ENCODE measurements at places on chromosomes 7 and 10.

- DNase-seq: peak; percentile 75
Measured at GRCh38 chr10:122981066-122981464, 864 bp downstream of the PSTK start.

DNA sequence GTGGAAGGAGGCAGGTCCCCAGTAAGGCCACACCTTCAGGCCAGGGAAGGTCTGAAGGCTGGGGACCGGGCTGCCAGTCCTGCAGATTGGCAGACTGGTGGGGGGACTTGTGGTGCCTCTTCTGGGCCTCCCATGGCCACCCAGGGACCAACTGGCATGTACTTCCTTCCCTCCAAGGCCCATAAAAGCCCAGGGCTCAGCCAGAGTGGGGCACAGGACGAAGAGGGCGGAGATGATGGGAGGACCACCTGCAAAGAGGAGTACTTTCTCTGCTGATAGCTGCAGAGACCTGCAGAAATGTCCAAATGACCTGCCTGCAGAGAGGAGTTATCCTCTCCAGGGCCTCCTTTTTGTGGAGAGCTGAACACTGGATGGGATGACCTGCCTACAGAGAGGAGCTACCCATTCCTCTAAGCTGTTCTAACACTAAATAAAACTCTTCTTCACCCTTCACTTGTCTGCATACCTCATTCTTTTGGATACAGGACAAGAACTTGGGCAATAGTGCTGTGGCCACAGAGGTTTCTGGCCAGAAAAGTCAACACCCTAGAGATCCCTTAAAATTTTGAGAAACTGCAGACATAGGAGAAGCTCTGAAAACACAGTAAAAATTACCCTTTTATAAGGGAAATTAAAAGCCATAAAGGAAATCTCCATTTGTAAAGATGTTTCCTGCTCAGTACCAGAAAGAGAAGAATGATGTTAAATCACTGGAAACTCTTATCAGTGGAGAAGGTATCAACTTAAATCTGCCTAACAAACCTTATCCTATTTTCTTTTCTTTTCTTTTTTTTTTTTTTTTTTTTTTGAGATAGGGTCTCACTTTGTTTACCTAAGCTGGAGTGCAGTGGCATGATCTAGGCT is 20.7 kb upstream of the PRF1 start:
- DNase-seq: no peak

- DNase-seq: no peak
Measured at GRCh38 chr10:119253433-119254174, 46.2 kb downstream of the GRK5 start.

DNA sequence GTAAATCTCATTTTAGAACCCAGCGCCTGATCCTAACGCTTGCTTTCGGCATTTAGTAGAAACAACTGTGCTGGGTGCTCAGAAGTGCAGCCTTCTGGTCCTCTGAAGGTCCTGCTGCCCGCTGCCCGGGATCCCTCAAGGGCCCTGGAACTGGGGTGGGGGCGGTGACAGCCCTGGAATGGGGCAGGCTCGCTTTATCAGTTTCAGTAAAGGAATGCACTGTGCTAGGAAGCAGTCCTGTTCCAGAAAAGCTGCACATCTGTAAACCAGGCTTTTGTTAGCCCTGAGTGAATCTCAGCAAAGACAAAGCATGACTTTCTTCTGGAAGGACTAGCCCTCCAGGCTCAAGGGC is 254.6 kb downstream of the TNS3 start:
- DNase-seq: no peak

DNA sequence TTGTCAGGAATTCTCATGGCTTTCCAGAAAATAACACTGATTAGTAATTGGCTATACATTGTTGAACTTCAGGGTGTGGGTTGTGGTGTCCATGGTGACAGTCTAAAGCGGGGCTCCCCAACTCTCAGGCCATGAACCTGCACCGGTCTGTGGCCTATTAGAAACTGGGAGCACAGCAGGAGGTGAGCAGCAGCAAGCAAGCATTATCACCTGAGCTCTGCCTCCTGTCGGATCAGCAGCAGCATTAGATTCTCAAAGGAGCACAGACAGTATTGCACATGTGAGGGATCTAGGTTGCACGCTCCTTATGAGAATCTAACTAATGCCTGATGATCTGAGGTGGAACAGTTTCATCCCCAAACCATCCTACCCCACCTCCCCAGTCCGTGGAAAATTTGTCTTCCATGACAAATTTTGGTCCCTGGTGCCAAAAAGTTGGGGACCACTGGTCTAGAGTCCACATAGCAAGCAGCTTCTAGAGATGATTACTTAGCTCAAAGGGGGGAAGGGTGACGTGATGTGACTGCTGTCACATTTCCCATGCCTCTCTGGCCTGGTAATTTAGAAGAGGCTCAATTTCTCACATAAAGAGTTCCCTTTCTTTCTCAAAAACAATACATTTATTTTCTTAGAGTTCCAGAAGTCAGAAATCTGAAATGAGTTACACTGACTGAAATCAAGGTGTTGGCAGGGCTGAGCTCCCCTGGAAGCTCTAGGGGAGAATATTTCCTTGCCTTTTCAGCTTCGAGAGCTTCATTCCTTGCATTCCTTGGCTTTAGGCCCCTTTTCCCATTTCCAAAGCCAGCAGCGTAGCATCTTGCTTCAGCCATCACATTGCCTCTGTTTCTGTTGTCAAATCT is 17.6 kb upstream of the FAM221A start:
- no peak for DNase-seq

DNA sequence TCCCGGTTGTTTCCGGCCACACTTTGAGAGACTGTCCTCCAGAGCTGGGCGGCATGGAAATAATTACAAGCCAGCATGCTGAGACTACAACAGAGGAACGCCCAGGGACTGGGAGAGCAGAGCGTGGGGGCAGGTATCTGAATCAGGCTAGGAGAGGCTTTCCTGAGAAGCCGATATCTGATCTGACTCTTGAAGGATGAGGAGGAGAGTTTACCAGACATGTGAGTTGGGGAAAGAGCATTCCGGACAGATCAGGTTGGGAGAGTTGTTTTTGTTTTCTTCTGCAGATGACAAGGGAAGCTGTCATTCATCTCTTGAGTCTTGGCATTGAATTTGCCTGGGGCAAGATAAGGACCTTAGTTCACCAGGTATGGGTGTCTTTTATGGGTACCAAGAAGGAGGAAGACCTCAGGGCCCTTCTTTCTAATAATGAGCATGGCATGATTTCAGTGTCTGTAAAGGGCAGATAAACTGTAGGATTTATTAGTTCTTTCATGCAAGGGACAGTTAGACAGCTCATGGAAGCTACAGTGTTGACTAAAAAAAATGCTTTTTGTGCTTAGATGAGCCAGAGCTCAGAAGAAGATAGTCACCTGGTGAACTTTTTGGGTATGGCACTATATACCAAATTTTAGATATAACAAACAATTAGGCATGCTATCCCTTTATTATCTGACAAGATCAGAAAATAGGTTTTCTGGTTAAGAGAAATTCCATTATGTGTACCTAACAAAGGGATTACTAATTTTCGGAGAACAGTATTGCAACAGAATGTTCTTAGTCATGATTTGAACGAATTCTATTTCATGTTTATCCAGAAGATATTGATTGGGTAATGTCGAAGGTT is 36.2 kb downstream of the WBP1L start:
- peak; percentile 56 for DNase-seq

DNA sequence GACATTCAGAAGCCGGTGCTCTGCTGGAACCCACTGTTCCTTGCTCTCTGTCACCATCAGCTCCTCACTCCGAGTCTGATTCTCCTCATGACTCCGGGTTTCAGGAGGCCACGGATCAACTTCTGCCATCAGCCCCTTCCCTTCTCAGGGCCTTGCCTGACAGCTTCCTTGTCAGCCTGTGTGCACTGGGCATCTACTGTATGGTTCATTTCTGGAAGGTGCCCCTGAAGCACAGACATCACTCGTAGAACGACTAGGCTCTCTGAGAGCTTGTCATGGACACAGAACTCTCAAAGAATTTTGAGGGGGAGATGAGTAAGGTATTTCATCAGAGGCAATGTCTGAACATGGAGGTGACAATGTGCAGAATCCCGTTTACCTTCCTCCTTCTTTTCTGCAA is 396.1 kb downstream of the TNS3 start:
- no peak for DNase-seq

DNA sequence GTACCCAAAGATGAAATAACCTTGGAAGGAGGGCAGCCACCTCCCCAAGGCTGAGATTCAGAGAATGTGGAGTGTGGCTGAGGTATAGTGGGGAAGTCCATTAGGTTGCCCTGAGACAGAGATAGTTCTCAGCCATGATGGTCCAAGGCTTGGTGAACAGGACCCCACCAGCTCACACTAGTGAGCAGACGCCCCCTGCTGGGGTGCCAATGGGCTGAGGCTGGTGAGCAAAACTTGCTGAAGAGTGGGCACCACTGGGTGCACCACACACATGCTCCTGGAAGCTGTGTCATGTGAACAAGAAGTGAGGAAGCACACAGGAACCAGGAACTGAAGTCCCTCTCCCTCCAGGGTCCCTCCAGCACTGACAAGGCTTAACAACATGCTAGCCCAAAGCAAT is 8.9 kb downstream of the FBXL13 start:
- DNase-seq: peak; percentile 83

- peak; percentile 35 for DNase-seq
Measured at GRCh38 chr7:152076324-152076821, 50.9 kb downstream of the GALNT11 start.

- DNase-seq: no peak
Measured at GRCh38 chr10:43231523-43232078, 35.3 kb downstream of the RASGEF1A start.

DNA sequence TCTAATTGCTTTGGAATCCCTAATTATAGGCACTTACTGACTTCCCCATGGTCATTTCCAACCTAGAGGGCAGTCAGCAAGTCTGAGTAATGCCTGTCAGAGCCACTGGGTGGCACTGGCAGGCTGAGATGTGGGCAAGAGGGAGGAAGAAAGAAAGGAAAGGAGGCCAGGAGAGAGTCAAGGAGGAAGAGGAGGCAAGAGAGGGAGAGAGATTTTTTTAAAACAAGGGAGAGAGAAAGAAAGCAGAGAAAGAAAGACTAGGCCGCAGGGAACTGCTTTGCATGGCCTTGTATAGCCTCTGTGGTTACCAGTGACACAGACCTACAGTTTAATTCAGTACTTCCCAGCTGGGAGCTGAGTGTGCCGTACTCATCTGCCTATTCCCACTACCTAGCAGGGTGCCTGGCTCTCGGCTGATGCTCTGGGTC is 210.4 kb upstream of the ADO start:
- DNase-seq: peak; percentile 69

DNA sequence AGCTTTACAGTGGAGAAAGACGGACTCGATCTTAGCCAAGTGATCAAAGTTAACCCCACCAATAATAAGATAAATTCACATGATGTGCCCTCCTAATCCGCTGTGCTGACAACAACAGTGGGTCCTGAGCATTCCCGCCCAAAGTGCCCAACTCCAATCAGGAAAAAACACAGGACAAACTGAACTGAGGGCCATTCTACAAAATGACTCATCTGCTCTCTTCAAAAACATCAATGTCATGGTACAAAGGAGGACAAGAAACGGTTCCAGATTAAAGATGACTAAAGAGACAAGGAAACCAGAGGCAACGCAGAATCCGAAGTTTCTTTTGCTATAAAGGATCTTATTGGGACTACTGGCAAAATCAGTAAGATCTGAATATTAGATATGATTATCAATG is 79.4 kb downstream of the CTBP2 start:
- DNase-seq: no peak

GRCh38 chr7:112080441-112080840 is 125.8 kb downstream of the DOCK4 start:
- DNase-seq: peak; percentile 34

DNA sequence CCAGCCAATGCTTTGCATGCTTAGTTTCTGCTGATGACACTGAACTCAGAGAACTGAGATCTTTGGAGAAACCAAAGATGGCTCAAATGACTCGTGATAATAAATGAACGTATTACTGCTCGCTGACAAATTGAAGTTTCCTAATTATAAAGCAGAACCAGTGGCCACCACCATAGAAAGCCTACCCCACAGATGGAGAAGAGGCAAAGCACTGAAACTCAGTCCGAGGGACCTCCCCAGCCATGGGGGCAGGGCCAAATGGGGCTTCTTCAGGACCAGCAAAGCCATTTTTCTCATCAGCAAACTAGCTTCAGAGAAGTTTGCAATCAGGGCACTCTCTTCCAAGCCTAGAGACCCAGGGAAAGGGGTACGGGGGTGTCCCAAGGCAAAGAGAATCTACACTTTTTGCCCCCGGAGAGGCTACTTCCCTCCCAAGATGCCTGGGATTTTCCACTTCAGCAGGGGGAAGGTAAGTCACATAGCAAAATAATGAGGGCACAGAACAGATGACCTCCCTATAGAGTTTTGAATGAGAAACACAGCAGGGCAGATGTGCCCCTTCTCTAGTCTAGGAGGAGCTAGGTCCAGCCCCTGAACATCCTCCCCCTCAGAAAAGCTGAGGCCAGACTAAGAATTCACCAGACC is 4.3 kb upstream of the IL6 start:
- no peak for DNase-seq

DNA sequence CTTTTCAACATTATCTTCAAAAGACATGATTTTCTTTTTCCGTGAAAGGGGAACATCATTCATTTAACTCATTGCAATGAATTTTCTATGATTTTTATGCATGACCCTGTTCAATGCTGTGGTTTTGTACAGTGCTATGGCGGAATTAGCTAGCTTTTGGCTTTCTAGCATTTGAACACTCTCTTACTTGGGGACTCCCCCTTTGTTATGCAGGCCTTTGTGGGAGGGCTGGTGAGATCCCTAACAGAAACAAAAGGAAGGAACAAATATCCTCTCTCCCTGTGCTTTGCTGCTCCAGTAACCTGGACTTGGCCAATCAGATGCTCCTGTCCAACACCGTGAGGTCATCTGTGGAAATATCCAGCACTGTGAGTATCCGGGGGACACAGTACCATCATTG is 353.4 kb upstream of the FZD8 start:
- DNase-seq: no peak

GRCh38 chr10:35487336-35488034 is 117.7 kb upstream of the GJD4 start:
- no peak for DNase-seq

- no peak for DNase-seq
Measured at GRCh38 chr7:422191-422885, 97.3 kb downstream of the PDGFA start.

DNA sequence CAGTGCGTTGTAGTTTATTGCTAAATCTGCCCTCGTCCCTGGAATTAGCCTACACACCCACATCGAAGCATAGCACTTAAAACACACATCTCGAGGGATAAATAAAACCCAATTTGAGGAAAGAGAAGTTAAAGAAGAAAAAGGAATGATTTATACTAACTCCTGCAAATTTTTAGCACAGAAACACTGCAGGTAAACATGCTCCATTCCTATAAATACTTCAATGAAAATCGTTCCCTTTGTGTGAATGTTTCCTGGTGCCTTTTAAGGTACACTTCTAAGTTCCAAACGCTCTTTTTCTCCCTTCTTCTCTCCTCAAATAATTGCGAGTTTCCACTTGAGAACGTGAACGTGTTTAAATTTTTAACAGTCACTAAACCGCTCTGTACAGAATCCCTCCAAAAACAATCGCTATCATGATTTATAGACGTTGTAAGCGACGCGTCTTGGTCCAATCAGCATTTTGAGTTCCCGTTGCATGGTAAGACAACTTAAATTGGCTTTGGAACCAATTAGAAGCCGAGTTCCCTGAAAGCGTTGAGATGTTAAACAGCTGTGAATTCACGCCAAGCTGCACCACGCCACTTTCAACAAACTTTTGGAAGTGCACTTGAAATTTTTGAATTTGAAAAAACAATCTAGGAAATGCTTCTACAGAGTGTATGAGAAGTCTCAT is 12.5 kb upstream of the EBLN1 start:
- DNase-seq: peak; percentile 90

GRCh38 chr10:120600871-120601649 is 144.0 kb downstream of the PLPP4 start:
- peak; percentile 29 for DNase-seq
